Suprapubic skin (tissue), 4 donors: ENCODE measurements at places on chromosomes 3 and 15.

DNA sequence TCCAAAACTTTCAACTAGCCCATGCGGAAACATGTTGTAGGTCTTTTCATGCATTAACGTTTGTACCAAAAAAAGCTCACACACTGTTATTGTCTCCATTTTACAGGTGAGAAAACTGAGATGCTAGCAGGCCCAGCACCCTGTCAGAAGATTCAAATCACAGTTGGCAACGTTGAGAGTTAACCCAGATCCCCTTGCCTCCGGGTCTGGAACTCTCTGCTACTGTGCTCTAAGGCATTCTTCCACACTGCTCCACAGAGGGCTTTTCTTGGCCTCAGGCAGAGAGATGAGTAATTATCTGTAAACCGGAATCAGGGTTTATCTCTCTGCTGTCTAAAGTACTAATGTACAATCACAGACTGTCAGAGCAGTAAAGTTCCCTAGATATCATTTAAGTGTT, 186.0 kb upstream of the LPP start:
- DNase-seq = no peak

DNA sequence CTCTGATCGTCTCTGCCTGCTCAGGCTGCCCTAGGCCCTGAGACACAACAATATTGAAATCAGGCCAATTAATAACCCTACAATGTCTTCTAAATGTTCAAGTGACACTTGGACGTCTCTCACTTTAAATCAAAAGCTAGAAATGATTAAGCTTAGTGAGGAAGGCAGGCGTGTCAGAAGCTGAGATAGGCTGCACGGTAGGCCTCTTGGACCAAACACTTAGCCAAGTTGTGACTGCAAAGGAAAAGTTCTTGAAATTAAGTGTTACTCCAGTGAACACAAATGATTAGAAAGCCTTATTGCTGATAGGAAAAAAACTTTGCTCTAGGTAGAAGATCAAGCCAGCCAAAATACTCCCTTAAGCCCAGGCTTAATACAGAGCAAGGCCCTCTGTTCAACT, 2.2 kb downstream of the HPS3 start:
- DNase-seq = no peak

DNA sequence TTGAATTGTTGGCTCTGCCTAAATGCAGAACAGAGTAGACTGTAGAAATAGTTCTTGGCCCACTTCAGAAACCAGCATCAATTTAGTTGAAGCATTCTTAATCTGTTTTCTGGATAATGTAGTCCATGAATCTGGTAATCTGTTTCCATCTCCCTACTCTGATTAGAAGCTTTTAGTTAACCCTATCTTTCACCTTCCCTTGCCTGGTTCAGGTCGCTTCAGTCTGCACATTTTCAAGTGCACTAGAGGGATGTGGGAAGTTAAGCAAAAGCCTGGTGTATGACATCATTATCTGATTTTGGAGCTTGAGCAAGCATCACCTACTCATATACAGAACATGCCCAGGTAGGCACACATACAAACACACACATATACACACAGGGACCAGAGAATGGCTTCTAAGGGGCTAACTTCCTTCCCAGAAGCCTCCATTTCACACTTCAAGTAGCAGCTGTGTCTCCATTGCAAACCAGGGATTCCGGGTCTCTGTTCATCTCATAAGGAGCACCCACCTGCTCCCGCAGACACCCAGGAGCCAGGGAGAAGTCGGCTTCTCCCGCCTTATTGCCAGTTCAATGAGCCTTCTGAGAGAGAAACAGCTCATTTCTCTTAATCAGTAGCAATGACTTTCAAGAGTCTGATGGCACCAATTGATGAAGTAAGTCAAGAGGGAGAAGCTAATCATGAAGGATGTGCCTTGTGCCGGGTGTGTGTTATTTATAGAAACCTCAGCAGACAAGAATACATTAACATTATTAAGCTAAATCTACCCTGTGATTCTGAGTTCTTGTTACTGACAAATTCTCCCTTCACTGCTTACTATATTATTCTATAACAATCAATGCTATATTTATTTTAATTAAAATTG, 347.9 kb upstream of the STAC start:
- DNase-seq = no peak

GRCh38 chr3:9638939-9639338, 10.4 kb upstream of the MTMR14 start:
- no peak for DNase-seq

DNA sequence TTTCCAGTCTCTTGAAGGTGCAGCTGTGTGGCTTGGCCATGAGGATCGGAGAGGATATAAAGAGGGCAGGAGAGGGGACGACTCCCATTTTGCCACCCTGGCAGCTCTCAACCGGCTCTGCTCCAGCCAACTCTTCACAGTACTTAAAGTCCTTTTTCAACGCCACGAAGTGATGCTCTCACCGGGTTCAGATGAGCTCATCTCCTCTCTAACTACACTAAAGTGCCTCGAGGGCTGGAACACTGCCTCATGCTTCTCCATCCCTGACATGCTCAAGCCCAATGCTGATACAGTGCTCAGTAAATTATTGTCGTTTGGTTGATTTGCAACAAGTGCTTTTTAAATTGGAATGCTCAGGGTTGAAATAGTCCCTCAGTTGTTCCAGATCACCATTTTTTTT, 97.8 kb downstream of the GTPBP8 start:
- DNase-seq = no peak

GRCh38 chr15:48645558-48646330, at the start of gene FBN1:
Gene FBN1, minus strand, starts transcription at chr15:48645709. Its CDS starts 940 bp downstream, at chr15:48644769.
- peak; percentile 87 for DNase-seq

DNA sequence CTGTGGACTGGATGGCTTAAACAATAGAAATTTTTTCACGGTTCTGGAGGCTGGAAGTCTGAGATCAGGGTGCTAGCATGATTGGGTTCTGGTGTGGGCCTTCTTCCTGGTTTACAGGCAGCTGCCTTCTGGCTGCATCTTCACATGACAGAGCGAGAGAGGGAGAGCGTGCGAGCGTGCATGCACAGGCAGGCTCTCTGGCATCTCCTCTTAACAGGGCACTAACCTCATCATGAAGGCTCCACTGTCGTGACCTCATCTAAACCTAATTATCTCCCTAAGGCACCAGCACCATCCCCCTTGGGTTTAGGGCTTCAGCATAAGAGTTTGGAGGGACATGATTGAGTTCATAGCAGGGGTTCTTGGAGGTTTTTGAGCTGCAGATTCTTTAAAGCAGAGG, 292.0 kb upstream of the C2CD4B start:
- DNase-seq = no peak
